ENCODE measurements at places on chromosomes 11 and 22.

- no peak for DNase-seq
Observed at GRCh38 chr11:38226684-38227083, 1628.6 kb upstream of the RAG2 start.

GRCh38 chr11:30258679-30259078 lies 27.9 kb downstream of the FSHB start:
- DNase-seq: no peak

GRCh38 chr11:86747801-86748200 lies 52.5 kb upstream of the PRSS23 start:
- DNase-seq: no peak

DNA sequence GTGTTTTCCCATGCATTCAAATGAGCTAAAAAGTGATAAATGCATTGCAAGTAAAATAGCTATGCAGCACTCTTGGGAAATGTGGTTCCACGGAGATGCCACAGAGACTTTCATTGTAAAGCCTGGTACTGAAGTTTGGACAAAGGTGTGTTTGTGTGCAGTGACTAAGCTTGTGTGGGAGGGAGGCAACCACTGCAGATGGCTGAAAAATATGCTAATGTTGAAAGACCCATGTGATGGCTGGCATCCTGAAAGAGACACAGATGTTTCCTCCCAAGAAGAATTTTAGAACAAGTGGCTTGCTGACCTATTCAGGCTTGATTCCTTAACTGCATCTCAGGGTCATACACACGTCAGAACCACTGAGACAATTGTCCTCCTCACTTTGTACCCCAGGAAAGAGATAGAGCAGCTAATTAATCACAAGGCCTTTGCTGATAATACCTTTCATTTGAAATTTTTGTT lies 73.8 kb downstream of the FAM76B start:
- DNase-seq: no peak

DNA sequence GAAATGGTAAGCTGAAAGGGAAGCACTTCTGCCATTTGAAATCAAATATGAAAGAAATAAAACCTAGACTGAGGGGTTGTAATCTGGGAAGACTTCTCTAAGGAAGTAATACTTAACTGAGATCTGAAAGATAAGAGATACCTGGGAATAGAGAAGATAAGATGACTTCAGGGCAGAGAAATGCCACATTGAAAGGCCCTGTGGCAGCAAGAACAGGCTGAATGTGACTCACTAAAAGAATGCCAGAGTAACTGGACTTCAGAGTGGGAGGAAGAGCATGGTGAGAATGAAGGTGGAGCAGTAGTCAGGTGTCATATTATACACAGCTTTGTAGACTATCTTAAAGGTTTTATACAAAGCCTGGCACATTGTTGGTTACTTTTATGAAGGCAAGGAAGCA lies 17.6 kb downstream of the CALCA start:
- no peak for DNase-seq

- DNase-seq: no peak
Observed at GRCh38 chr11:133516845-133517244, 15.5 kb downstream of the OPCML start.

- no peak for DNase-seq
Observed at GRCh38 chr11:96238563-96239135, 104.3 kb downstream of the MAML2 start.

DNA sequence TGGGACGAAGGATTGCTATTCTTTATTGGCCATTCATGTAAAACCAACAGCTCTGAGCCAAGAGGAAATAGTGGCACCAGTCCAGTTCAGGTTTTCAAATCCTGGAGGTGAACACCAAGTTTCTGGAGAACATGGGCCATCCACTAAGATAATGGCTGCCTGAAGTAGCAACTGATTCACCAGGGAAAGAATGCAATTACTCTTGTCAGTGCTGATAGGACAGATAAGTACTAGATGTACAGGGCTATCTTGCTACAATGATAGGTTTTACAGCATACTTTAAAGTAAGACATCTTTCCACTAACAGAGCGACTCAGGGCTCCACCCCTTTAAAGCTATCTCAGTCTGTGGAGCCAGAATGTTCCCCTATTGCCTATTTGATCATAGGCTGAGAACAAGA lies 36.8 kb upstream of the APOA1 start:
- no peak for DNase-seq

DNA sequence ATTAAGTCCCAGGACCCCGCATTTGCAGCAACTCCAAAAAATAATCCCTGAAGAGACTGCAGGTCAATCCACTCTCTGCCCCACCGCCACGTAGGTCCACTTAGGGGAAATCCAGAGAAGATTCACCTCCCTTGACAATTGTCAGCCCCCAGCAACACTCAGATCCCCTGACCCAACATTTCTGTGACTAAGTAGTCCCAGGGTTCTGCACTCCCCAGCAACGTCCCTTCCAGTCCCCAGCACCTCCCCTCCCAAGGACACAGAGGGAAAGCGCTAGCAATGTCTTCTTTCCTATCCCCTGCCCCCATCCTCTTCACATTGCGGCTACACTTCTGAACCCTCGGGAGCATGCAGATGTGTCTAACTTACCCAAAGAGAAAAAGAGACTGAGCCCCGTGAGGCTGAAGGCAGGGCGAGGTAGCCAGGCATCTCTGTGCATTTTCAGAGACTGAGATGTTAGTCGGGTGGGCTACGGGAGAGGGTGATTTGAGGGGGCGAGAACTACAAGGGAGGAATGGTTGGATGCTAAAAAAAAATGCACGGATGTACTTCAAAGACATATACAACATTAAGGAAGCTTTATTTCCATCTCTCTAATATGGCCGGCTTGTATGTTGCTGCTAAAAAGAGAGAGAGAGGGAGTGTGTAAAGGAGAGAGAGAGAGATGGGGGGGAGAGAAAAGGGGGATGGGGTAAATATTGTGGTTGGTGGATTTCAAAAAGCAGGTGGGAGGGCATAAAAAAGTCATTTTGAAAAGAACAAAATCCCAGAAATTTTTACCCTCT lies at the start of gene SCN2B:
TSS of gene SCN2B (minus strand) at position 647 of the 785 bp plus-strand sequence. CDS start at position 439, 208 bp downstream.
- DNase-seq: no peak

DNA sequence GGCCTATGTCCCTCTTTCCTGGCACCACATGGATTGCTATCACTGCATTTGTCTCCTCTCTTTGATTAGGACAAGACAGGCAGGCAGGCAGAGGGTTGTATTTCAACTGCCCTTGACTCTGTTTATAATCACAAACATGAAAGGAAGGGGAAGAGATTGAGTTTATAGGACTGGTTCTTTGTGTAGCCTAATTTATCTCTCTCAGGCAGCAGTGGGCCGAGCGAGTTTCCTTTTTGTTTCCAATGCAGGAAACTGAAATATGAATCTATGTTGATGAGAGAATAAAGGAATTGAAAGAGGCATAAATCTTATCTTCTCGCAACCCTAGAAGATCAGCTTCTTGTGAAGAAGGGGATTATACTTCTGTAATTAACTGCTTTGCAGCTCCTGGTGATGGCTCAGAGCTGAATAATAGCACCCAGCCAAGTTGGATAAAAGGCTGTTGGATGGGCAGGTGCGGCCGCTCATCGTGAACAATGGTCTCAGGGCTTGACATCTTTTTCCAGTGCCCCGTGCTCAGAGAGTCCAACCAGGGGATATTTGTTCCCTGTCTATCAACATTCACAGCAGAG lies 80.6 kb upstream of the SYT13 start:
- no peak for DNase-seq

DNA sequence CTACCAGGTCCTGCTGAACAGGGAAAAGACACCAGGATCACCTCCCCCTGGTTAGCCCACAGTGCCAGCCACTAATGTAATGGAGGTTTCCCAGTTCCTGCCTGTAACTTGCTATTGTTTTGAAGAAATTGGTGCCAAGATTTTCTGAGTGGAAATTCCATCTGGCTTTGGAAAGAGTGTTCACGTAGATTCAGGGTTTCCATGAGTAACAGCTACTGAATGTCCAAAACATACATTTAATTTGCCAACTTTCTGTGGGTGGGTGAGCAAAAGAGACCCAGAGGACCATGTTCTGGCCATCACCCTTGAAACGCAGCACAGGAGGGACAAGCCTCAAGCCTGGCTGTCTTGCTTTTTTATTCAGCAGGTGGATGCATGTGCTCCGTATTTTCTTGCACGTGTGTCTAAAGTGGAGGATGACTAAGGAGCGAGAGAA lies 8.8 kb upstream of the DKK3 start:
- no peak for DNase-seq

- DNase-seq: no peak
Observed at GRCh38 chr11:4048340-4048739, 46.3 kb upstream of the RRM1 start.

DNA sequence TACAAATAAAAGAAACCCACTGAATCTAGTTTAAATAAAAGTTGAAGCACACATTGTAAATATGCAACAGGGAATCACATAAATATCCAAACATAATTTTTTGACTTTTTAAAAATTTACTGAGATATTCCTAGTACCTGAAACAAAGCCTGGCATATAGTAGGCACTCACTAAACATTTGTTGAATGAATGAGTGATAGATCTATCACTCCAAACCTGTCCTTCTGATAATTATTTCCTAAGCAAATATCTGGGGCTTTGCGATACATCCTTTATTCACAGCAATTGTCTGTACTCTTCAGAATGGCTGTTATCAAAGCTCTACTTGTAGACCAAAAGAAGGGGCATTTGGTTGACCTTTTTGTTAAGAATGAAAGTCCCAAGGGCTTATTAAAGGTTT lies 2.6 kb upstream of the PSMA1 start:
- DNase-seq: no peak

- no peak for DNase-seq
Observed at GRCh38 chr22:23532731-23533130, 47.4 kb downstream of the IGLL1 start.

GRCh38 chr11:75474878-75475766 lies 42.1 kb upstream of the KLHL35 start:
- peak; percentile 82 for DNase-seq

DNA sequence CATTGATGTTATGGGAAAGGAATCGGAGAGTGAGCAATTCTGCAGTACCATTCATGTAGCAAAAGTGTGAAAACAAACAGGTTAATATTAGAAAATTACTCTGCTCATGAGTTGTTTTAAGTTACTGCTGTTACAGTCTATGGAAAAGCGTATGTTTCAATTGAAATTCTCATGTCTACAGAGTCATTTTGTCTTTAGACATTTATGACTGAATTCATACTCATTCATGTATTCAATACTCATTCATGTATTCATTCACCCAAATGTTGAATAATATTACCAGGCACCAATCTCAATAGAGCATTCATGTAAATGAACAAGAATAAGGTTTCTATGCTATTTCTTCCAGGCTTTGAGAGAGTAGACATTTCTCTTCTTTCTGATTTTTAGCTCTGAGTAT lies 8.1 kb downstream of the FLI1 start:
- no peak for DNase-seq

Measured in activated naive CD8-positive, alpha-beta T cell treated with anti-CD3 and anti-CD28 coated beads, Interleukin-2, amount 10 ng/mL, durations not matched to agents 7 days and 5 days (primary cell).